DMS53 (cell line): ENCODE measurements at places on chromosomes 12 and 14.
A peak's percentile ranks its signal among the peaks of the same experiment; 100 is the strongest.

- DNase-seq: peak; percentile 67
These were observed 96.0 kb upstream of the SLC38A4 start for GRCh38 chr12:46921764-46922133.

- peak; percentile 65 for DNase-seq
These were observed 267 bp downstream of the CFAP251 start for GRCh38 chr12:121918679-121919038.

- DNase-seq: peak; percentile 26
These were observed 26.0 kb upstream of the GLIPR1L2 start for GRCh38 chr12:75364919-75365318.

DNA sequence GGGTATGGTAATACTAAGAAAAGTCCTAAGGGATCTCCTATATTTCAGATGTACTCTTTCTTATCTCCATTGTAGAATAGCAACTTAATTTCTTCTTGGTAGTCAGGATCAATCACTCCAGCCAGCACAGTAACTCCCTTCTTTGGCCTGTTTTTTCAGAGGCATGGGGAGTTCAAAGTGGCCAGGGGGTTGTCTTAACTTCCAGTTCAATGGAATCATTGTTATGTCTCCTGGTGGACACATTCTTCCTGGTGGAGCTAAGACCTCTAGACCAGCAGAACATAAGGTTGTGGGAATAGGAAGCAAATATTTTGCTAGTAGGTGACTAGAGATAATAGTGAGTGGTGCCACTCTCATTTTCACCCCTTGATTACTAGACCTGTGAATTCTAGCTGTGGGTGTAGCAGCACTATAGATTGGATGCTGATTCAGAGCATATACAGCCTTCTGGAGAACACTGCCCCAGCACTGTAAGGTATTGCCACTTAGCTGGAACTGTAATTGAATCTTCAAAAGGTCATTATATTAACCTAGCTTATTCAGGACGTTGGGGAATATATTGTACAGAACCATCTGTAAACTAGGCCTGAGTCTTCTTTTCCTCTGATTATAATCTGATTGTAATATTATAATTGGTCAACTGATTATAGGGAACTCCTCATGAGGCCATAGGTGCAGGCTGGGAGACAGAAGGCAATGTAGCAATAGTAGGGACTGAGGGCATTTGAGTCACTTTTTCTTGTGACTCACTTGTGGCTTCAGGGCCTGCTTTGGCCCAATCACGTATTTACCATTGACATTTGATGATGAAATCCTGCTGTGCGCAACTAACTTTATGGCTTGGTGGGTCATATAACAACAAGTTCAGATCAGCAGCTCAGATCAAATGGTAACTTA is 60.2 kb upstream of the ATP2B1 start:
- DNase-seq: no peak

DNA sequence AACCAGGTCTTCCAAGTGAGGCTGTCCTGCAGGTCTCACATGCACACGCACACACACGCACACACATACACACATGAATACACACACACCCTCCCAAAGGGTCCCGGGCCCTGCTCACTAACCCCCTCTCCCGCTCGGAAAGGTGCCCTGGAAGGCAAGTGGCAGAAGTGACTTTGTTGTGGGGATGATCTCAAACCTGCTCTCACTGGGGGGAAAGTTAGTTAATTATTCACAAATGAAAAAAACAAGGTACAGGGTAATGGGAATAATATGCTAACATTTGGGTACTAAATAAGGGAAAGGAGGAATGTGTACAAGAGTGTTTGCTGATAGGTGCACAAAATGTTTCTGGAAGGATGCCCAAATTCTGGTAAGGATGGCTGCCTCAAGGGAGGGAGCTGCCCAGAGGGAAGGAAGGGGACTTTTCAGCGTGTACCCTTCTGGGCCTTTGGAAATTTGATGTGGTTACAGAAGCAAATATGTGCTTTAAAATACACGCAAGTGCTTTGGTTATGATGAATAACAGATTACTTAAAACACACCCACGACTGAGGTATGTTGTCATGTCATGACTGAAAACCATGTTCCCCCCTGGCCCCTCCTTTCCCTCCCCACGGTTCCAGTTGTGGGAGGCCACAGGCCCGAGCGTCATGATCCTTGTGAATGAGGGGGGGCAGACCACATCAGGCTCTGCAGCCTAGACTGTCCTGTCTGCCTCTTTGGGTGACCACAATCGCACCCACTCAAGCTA is 43.3 kb upstream of the PLEKHG6 start:
- DNase-seq: peak; percentile 96
